ENCODE measurements at places on chromosomes 16 and 17.

GRCh38 chr16:77788181-77789084 is at the start of gene VAT1L:
Gene VAT1L, plus strand, starts transcription at chr16:77788564. Its CDS starts 119 bp downstream, at chr16:77788683.
- DNase-seq = no peak

DNA sequence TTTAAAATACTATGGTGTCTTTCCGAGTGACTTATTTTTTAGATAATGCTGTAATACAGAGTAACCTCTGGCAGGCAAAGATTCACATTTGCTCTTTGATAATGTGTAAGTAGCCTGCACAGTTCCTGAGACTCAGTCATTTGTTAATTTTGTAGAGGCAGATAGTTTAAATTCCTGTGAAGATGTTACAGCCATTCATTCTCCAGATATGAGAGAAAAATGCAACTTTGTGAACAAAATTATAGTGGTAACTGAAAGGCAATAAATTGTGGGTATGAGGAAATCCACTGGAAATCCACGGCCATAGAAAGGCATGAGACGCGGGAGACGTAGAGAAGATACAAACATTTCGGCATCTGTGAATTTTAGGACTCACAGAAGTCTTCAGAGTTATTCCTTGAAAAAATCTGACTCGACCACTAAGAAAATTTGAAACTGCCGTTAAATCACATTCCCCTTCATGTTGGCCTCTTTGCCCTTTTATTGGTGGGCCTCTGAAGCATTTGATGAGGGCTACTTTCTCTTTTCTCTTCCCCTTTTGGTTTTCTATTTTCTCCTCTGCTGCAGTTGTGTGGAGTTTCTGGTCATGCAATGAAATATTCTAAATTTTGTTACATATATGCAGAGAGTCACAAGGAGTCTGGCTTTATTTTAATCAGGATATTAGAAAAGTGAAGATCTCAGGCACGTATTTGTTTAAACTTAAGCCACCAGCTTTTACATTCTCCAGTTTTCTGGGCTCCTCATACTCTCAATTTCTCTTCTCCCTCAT is 18.8 kb downstream of the HS3ST3A1 start:
- DNase-seq = no peak

DNA sequence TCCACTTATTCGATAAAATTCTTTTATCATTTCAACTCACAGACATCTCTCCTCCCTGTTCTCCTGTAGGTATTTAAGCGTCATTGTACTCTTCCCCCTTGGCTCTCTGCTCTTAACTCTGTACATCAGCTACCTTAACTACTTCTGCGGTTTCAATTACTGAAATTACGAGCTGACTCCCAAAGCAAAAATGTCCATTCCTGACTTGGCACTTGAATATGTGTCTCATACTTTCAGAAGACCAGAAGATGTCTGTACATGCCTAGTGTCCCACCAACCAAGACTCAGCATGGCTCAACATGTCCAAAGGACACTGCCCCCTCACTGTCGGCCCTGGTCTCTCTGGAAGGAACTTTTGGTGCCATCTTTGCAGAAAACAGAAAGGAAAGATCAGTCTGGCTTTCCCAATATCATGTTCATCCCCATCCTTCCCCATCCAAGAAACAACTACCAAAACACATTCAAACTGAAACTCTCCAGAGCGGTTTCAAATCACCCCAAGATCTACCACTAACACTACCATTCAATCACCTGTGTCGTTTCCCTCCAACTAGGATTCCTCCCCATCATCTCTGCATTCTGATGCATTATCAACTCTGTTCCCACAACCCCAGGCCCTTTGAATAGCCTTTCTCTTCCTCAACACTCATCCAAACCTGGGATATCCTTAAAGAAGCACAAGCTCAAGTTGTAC is 74.9 kb downstream of the ZFHX3 start:
- no peak for DNase-seq

GRCh38 chr17:80236911-80237310 is 16.7 kb downstream of the SLC26A11 start:
- DNase-seq = no peak

DNA sequence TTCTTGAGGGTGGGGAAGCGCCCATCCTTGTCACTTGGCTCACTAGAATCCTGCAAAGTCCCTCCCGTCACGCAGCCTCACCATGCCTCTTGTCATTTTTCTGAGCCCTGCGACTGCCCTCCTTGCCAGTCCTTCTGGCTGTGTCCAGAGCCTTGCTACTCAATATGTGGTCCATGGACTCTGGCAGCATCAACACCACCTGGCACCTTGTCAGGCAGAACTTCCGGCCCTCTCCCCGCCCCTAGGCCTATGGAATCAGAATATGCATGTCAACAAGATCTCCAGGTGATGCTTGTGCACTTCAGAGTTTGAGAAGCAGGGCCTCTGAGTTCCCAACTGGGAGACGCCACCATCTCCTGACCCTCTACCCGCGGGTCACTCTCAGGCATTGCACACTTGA is 12.1 kb downstream of the PIMREG start:
- no peak for DNase-seq

- no peak for DNase-seq
Measured at GRCh38 chr16:1917665-1918350, 407 bp downstream of the HS3ST6 start.

DNA sequence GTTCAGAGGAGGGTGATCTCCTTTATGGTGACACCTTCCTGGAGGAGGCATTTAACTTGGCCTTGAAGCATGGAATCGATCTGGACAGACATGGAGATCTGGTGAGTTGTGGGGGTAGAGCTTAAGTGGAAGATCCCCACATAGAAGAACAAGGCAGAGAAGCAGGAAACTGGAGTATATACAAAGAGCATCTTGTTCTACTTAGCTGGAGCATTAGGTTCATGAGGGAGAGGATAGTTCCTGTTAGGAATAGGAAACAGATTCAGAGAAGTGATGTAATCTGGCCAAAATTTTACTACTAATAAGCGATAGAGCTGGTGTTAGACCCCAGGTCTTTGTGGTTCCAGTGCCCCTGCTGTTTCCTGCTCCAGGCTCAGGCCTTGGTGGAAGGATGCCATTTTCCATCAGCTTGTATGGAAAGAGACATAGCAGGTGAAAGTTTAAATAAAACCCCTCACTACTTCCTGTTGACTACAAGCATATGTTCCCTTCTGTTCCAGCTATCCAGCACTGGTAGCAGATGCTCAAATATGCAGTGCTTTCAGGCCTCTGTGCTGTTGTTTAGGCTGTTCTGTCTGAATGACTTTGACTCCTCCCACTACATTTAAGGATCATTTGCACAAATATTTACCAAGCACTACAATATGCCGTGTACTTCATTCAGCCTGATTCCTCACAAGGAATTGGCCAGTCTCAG is 9.4 kb downstream of the RPAIN start:
- no peak for DNase-seq

Measured in stimulated activated CD4-positive, alpha-beta T cell treated with anti-CD3 and anti-CD28 coated beads, Interleukin-2, amount 100 ng/mL, for 4 hours (primary cell).